ENCODE measurements at places on chromosomes 5 and 9.

GRCh38 chr5:54902791-54903473, 82.5 kb downstream of the ESM1 start:
- peak; percentile 66 for DNase-seq

DNA sequence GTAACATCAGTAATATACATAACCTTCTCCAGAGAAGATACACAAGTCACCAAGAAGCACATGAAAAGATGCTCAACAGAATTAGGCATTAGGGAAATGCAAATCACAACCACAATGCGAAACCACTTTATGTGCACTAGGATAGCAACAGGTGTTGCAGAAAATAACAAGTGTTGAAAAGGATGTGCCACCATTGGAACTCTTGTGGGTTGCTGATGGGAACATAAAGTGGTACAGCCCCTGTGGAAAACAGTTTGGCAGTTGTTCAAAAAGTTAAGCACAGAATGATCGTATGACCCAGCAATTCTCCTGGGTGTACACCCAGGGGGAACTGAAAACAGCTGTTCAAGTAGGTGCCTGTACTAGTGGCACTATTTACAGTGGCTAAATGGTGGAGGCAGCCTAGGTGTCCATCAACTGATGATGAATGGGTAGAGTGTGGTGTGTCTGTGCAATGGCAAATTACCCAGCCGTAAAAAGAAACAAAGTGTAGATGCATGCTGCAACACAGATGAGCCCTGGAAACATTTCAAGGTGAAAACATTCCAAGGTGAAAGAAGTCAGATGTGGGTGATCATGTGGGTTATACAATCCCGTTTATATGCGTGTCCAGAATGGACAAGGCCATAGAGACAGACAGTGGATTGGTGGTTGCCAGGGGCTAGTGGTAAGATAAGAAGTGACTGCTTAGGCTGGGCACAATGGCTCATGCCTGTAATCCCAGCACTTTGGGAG, 27.2 kb downstream of the CCDC69 start:
- DNase-seq: no peak

- no peak for DNase-seq
Observed at GRCh38 chr5:62046191-62046590, 259.8 kb upstream of the KIF2A start.

DNA sequence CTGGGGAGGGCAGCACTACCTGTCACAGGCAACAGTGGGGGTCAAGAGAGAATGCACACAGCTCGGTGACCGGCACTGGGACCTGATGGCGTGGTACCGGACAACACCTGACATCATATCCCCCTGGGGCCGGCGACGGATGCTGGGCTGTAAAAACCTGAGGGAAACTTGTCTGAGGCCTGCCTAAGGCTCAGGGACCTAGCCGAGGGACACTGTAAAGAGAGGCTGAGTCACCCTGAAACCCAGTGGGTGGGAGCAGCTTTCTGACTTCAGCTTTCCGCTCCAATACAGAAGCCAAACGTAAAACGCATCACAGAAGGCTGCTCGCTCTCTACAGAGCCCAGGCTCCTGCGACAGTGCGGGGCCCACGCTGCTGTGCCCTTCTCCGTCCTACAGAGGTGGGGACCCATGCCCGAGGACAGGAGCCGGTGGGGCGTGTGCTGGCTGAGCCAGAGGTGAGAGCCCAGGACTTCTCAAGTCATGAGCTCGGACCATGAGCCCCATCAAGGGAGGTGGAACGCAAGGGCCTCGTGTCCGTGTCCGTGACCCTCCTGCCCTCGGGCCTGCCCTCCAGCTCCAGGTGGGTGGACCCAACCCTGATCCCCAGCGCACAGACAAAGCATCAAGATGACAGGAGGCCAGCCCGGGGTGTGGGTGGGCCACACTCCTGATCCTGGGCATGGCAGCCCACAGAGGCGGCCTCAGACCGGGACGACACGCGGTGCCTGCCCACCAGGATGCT, 5.3 kb downstream of the RALGDS start:
- peak; percentile 69 for DNase-seq

GRCh38 chr9:92660266-92660665, 9.7 kb downstream of the IPPK start:
- DNase-seq: no peak

DNA sequence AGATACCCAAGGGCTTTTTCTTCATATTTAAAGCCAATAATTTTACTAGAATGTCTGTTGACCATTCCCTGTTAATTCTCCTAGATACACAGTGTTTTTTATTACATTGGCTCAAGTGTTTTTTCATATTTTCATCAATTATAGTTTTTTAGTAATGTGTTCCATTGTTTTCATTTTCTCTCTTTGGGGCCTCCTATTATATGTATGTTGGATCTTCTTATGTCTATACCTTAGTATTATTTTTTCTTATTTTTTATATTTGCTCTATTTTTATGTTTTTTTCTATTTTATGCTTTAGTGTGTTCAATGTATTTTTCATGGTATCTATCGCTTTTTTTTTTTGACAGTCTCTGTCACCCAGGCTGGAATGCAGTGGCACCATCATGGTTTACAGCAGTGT, 7.5 kb downstream of the KIAA1958 start:
- DNase-seq: no peak

DNA sequence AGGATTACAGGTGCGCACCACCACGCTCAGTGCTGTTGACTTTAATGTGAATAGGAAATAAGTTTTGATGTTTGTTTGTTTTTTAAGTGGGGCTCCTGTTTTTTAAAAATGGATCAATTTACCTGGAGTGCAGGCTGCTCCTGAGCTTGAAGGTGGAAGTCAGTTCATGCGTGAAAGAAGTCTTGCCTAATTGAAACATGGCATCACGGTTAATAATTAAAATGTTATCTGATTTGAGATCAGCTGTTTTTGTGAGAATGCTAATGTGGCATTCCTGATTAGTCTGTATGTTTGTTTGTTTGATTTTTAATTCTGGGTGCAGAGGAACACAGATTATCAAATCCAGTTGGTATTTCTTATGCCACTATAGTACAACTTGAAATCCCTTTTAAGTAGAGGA, 6.5 kb downstream of the SFXN1 start:
- no peak for DNase-seq

DNA sequence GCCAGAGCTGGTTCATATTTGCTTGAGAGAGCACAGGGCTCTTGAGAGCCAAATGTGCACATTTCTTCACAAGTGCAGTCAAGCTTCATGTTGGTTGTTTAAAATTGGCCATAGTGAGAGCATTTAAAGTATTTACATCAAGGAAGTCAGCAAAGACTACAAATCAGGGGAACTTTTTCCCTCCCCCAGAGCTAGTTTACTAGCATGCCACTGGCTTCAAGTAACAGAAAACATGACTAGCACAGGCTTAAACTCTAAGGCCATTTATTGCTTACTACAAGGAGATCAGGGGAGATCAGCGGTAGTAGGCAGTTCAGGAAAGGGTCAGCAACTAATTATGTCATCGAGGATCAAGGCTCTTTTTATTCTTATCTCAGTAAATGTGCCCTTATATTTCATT, 11.0 kb upstream of the CCDC171 start:
- no peak for DNase-seq

Measured in EH (cell line).